ENCODE measurements at places on chromosomes 11 and 22.

GRCh38 chr11:45238724-45239123 lies 47.4 kb downstream of the SYT13 start:
- DNase-seq: peak; percentile 70

DNA sequence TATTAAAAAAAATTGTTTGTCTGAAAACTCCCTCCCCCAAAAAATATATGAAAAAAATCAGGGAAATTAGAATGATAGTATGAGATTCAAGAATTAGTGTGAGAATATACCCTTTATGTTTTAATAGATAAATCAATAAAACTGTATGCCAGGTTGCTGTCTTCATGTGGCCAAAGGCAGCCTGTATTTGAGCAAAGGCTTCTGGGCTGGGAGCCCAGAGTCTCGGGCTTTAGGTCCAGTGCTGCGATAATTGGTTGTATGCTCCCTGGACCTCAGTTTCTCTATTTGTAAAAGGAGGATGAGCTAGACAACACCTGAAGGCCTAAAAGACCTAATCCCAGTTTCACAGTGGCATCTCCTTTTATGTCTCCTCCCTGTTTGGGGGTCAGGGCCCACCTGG lies 29.8 kb downstream of the THOC5 start:
- DNase-seq: no peak

DNA sequence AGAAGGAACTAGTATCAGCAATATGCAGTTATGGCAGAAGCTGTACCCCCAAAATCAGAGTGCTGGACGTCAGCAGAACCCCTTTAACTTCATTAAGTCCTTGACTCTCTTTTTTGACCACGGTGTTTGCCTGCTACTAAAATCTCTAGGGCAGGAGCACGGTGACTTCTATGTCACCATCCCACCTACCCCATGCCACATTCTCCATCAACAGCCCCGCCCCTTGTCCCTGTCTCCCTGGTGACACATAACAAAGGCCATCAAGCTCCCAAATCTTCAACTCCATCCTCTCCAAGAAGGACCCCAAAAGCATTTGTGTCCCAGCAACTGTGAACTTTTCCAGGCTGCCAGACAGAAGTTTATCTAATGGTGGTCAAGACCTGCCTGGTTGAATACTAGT lies 894 bp downstream of the ADA2 start:
- DNase-seq: no peak

DNA sequence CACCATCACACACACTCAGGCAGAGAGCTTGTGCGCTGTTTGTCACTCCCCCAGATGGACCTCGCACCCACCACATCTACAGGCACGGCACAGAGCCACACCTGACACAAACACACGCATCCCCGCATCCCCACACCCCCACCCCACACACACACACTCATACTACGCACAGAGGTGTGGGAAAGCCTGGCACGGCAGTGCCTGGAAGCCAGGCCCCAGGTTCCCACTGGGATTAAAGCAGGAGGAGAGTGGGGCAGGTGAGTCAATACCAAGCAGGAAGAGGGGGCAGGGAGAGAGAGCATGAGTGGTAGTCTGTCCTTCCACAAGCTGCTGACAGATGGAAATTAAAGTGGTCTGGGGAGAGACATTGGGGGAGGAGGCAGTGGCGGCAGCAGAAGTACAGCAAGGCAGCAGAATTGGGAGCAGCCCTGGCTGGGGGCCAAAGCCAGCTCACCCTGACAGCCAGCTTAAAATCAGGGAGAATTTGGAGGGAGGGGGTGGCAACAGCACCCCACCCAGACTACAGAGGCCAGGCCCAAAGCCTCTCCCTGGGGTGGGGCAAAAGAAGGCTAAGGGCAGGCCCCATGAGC lies 20.7 kb downstream of the TNKS1BP1 start:
- no peak for DNase-seq

DNA sequence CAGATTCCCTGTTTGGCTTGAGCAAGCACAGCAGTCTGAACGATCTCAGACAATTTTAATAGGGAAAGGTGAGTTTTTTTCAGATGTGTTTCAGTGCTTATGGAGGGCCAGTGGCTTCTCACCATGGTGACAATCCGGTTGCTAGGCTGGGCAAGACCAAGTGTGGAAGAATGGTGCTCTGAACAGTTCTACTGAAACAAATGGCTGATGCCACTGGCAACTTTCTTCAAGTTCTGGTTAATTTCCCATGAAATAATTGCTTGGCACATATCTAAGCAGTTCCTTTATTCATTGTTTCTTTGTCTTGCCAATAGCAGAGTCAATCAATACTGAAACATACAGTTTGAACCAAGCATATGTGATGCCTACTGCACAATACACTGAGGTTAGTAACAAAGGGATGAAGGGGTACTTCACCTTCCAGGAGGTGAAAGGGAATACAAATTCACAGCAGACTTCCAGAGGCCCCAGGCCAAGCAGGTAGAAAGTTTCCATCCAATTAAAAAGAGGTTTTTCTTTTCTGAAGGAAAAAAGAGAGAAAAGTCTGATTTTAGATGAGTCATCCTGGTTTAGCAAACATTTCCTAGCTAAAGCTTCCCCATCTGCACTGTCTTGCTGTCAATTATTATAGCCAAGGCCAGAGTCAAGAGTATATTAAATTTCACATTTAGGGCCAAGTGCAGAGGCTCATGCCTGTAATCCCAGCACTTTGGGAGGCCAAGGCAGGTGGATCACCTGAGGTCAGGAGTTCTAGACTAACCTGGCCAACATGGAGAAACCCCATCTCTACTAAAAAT lies 21.2 kb upstream of the NDUFC2 start:
- no peak for DNase-seq

DNA sequence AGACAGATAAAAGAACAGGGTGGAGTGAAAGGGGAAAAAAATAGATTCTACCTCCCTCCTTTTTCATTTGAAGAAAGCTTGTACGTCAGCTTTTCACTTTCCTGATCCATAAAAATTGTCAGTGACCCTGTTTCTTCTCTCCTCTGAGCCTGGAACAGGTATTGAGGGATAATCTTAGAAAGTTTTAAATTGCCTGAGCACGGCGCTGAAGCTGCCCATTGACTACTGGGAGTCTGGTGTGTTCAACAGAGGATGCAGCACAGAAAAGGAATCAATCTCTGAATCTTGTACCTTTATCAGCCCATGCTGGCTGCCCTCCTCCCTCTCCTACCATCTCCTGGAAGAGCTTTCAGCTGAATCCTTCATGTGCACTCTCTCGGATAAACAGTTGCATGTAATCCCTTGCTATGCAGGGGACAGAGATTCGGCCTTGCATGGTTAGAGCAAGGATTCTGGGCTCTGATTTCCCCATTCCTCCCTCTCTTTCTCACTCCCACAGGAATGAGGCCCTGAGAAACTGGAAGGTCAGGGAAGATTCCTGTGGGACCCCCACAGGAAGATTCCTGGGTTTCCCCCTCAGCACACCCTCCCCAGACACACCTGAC lies 162.4 kb upstream of the SYN3 start:
- DNase-seq: no peak

Data from astrocyte of the spinal cord (primary cell).